IPS DF 6.9 (cell line): ENCODE measurements at places on chromosomes 5 and 9.

DNA sequence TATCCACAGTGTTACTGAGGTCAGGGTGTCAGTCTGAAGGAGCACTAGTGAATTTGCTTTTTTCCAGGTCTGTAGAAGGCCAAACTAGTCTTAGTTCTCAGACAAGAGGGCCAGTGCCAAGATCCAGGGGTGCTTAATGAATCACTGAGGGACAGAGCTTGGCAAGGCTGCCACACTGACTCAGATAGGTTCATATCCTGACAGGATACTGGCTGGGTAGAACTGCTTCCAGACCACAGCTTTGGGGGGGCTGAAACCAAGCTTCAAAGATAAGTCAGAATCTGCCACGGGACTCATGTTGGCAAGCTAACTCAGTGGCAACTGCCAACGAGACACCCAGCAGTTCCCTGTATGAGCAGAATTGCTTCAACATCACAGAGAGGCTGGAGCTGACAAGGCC, 1125.4 kb downstream of the EFNA5 start:
- no peak for DNase-seq

- DNase-seq = no peak
Measured at GRCh38 chr5:13108265-13108664, 836.2 kb downstream of the DNAH5 start.

DNA sequence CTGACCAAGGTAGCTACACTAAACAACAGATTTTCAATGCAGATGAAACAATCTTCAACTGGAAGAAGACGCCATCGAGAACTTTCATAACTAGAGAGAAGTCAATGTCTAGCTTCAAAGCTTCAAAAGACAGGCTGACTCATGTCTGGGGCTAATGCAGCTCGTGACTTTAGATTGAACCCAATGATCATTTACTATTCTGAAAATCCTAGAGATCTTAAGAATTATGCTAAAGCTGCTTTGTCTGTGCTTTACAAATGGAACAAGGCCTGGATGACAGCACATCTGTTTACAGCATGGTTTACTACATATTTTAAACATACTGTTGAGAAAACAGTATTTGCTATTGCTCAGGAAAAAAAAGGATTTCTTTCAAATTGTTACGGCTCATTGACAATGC, 54.9 kb downstream of the RICTOR start:
- DNase-seq = no peak

DNA sequence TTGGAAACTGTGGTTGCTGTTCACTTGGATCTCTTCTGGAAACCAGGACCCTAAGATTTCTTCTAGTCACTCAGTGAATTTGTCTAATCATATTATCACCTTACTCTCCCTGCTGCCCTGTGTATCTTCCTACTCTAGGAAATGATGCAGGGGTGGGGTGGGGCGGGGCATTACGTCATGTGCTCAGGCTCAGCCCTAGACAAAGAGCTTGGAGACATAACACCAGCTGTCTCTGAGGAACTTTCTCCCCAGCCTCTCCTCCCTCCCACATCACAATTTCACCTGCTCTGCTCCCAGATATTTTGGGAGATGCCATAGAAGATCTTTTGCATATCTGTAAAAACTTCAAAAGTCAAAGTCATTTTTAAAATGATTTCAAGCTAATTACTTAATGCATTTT, 470.4 kb downstream of the ZSWIM6 start:
- DNase-seq = no peak

GRCh38 chr5:90613918-90614504, 55.4 kb downstream of the ADGRV1 start:
- DNase-seq = no peak

GRCh38 chr5:40841068-40841805, at the start of gene CARD6:
CARD6 (plus strand) TSS chr5:40841367; CDS start chr5:40841383, 16 bp downstream.
- DNase-seq = no peak
